ENCODE measurements at places on chromosomes 1 and 21.
A peak's percentile ranks its signal among the peaks of the same experiment; 100 is the strongest.

- DNase-seq, result no peak
Measured at GRCh38 chr1:218254296-218254946, 30.7 kb upstream of the RRP15 start.

DNA sequence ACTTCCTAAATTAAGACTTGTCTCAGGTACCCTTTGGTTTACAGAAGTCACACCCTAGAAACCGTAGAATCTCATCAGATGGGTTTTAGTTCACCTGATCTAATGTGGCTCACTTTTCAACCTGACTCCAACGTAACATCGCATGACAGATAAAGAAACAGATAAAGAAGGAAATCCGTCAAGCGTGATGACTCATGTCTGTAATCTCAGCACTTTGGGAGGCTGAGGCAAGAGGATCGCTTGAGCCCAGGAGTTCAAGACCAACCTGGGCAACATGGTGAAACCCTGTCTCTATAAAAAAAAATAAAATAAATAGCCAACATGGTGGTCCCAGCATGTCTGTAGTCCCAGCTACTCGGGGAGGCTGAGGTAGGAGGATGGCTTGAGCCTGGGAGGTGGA lies 97.3 kb downstream of the SPSB1 start:
- no peak for DNase-seq

- no peak for DNase-seq
Measured at GRCh38 chr1:160136121-160136925, 15.1 kb upstream of the ATP1A4 start.

DNA sequence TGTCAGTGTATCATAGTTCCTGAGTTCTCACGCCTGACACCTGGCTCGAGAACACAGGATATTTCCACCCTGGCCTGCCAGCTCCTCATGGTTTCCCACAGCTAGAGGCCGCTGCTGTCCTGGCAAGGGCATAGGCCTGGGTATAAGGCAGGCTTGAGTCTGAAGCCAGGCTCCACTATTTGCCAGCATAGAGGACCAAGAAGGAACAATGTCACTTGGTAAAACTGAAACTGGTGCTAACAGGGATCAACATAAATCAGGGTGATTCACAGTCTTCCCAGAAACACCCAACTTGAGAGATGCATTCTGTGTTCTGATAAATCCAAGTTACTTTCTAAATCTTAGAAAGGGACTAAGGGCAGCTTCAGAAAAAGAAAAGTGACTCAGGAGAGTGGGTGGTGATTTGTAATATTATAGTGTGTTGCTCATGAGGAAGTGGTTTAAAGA lies 6.9 kb upstream of the S100A2 start:
- DNase-seq, result peak; percentile 30

DNA sequence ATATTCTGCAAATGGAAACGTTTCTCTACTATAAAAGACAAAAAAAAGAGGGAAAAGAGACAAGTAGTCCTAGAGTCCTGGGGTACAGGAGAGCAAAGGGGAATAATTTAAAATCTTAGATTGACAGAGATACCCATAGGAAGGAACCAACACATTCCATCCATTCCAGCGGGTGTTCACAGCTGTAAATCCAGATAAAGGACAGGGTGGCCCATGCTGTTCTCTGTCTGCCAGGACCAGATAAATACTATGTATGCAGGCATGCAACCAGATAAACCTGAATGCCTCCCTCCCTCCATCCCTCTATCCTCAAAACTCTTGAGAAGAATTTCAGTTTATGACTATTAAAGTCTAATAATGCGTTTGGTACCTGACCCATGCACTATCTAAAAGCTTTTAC lies 131.8 kb downstream of the PTPN14 start:
- DNase-seq, result no peak

- no peak for DNase-seq
Measured at GRCh38 chr1:115564201-115564600, 77.6 kb upstream of the VANGL1 start.

DNA sequence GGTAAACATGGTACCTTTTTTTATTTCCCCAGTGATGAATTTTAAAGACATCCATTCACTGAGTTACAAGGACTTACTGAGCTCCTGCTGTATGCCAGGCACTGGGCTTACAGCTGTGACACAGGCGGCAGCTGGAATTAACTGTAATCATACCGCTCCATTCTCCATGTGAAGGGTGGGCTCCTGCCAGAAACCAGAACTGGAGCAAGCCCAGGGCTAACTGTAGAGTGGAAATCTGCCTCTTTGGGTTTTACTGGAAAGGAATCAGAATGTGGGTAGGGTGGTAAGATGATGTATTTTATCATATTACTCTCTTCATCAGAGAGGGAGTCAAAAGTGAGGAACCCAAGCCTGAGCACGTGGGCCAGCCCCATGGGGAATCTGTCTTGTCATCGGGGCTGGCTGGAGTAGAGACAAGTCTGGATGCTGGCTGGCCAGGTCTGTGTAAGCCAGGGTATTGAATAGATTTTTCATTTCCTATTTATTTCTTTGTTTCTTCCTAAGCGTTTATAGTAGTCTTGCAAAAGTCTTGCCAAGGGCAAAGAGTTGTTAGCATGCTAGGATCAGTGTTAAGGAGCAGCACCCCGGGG lies 21.5 kb downstream of the FGGY start:
- DNase-seq, result no peak

DNA sequence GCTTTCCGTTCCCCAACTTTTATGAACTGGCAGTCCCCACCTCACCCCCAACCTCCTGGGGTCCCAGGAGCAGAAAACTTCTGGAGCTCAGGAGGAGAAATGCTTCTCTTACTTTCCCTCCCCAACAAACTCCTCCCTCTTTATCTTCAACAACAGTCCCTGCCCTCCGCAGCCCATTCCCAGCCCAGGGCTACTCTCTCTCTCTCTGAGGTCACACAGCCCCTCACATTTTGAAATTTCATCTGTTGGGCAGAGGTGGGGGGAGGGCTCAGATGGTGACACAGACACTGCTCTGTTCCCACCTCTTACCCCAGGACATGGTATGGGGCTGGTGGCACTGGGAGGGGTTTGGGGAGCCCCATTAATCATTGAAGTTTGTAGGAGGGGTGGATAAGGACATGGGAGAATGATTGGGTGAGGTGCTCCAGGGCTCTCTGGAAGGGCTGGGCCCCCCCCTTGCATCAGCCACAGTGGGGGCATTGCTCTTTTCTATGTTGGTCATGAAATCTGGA lies 6.0 kb downstream of the PIK3CD start:
- DNase-seq, result no peak

DNA sequence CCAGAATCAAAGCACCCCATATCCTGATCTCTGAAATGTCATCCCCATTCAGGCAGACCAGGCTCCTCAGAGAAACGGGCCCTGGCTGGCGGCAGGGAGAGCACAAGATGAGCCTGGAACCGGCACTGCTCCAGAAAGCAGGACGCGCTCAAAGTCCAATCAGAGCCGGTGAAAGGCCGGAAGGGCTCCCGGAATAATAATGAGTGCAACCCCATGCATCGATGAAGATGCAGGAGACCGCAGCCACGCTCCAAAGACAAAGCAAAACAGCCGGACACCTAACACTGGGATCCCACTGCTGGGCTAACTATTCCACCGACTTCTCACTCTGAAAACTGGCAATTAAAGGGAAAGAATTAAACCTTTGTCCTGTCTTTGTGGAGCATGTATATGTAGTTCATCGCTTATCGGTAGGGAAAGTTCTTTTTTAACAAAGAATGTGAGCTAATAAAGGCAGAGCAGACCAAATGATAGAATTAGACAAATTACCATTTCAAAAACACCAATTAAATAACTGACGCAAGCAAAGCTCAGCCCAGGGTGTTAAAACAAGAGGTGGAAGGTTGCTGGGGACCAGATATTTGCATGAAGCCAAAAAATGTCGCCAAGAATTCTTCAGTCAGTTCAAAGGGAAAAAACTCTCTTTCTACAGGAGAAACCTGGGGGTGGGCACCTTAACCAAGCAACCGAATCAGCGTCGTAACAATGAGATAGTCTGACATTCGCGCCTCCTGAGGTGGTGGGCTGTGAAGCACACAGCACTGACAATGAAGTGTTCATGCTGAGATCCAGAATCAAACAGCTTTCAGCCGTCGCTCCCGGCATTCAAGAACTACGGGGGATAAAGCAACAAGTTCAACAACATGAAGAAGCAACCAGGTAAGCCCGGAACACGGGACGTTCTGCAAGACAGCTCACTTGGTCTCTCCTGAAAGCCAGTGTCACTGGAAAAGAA lies 95.2 kb downstream of the NPHP4 start:
- DNase-seq, result no peak

- no peak for DNase-seq
Measured at GRCh38 chr1:150302338-150302737, 8.7 kb downstream of the MRPS21 start.

DNA sequence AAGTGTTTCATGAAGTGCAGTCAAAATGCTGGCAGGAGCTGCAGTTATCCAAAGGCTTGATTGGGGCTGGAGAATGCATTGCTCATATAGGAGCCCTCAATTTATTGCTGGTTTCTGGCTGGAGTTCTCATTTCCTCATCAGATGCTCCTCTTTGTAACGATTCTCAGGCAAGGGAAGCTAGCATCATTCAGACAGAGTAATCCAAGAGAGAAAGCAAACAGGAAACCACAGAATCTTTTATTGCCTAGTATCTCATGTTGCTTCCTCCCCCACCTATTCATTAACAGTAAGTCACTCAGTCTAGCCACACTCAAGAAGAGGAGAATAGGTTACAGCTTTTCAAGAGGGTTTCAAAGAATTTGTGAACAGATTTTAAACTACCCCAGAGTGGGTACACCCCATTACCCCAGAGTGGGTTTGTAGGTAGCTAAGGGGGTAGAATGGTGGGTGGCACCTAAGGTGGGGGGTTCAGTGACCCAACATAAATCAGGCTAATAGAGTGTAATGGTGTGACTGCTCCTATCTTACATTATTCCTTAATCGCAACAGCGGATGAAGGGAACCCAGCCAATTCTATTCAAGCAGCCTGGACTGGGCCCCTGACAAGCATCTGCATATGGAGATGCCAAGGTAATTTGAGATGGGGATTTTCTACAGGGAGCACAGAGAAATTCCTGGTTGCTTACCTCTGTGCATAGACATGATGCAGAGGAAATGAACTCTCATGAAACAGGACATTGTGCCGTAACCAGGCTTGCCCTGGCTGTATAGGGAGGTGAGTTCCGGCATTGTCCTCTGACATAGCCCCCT lies 67.1 kb downstream of the KCNJ15 start:
- DNase-seq, result no peak

- DNase-seq, result peak; percentile 60
Measured at GRCh38 chr1:155320661-155321617, at the start of gene RUSC1. Gene RUSC1, plus strand, starts transcription at chr1:155320894. Its CDS starts 880 bp downstream, at chr1:155321774.

DNA sequence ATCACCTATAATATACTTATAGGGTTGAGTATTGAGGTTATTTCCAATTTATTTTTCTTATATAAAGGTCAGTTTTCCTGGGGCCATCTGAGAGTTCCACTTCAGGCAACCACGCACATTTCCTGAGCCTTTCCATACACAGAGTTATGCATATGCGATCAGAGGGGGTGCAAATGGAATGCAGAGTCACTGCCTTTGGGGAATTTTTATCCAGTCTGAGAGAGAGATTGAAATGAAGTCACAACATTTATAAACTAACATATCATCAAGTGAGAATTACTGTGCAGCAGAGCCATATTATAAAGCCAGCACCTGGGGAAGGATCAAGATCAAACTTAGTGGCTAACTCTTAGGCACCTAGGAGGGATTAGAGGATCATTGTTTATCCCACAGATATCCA lies 299.9 kb upstream of the PLXNA2 start:
- no peak for DNase-seq

GRCh38 chr1:226449823-226450222 lies 41.9 kb upstream of the PARP1 start:
- no peak for DNase-seq

- DNase-seq, result no peak
Measured at GRCh38 chr1:151713044-151713443, 3.6 kb downstream of the CELF3 start.

GRCh38 chr1:107785496-107786202 lies 179.3 kb downstream of the VAV3 start:
- DNase-seq, result no peak

DNA sequence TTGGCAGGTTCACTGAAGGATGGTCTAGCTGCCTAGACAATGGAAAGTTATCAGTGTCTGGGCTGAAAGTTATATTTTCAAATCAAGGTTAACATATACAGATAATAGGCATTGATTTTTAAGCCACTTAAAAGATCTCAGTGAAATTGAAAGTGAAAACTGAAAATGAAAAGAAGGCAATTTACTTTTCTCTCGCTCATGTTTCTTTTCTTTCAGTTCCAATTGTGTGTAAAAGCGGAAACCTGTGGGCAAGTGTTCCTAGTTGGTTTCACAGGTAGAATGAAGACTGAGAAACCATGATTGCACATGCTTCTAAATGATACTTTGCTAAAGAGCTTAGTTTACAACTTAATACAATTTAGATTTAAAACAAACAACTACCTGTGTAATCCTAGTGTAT lies 383.7 kb downstream of the ZP4 start:
- DNase-seq, result no peak

DNA sequence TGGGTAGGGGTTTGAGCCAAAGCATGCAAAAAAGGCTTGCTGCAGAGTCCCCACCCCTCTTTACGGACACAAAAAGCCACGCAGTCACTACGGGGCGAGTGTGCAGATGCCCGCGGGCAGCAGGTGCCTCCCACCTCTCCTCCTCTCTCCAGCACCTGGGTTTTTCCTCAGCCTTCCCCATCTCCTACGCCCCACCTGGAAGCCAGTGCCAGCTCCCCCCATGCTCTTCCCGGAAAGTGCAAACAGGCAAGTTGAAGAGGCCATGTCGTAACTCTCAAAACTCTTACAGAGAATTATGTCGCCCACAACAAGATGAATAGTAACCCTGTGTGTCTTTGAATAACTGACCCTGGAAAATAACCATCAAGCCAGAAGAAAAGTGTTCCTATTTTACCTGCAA lies 82.5 kb downstream of the PDE9A start:
- DNase-seq, result no peak

- no peak for DNase-seq
Measured at GRCh38 chr1:167333124-167333523, 112.4 kb downstream of the POU2F1 start.
